Esophagus squamous epithelium (tissue), 5 donors: ENCODE measurements at places on chromosomes 5 and 9.

- DNase-seq, result no peak
Measured at GRCh38 chr5:1654786-1655495, 131.2 kb upstream of the LPCAT1 start.

GRCh38 chr5:21823588-21823987 is 1029.6 kb downstream of the CDH12 start:
- DNase-seq, result no peak

GRCh38 chr5:174315871-174316270 is 270.4 kb downstream of the NSG2 start:
- DNase-seq, result no peak

DNA sequence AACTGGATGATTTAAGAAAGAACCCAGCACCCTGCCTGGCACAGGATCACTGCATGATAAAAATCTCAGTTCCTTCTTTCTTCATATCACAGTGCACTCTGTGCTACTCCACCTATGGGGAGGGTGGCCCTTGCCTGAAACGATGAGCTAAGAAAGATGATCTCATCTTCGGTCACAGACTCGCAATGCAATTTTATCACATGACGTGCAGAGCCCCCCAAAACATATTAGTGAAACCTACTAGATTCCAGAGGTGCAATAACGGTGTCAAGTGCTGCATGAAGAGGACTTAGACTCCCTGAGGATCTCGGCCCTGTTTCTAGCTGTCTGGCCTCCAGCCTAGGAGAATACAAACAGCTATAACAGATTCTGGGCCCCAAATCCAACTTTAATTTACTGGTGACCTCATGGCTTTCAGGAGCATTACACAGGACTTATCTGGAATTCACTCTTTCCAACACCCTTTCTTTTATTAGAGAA is 104.0 kb downstream of the EBF1 start:
- DNase-seq, result no peak

DNA sequence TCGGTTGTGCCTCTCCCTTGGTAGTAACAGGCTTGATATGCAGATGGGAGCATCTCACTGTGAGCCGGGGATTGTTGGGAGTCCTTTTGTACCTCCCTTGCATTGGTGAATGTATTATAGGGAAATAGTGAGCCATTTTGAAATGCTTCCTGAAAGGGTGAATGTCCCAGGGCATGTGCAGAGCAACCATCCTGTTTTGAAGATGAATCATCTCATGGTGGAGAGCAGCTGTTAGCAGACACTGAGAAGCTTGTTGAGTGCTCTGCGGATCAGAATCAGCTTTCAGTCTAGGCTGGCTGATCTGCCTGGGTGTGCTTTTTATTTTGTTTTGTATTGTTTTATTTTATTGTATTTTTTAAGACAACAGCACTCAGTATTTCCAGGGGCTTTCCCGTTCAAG is 29.7 kb downstream of the SLC36A1 start:
- DNase-seq, result no peak

- no peak for DNase-seq
Measured at GRCh38 chr5:77152441-77152840, 58.0 kb upstream of the PDE8B start.
